ENCODE measurements at places on chromosomes 4 and X.

- no peak for DNase-seq
These were observed 23.8 kb upstream of the RAPGEF2 start for GRCh38 chr4:159079074-159079473.

GRCh38 chrX:55119271-55119670, 30.5 kb downstream of the PAGE2 start:
- no peak for DNase-seq

- no peak for DNase-seq
These were observed 613 bp downstream of the FGF13 start for GRCh38 chrX:138710866-138711341.

GRCh38 chrX:78725287-78725686, 22.2 kb upstream of the LPAR4 start:
- DNase-seq, result no peak

- DNase-seq, result no peak
These were observed 295.8 kb downstream of the MAGEB5 start for GRCh38 chrX:26511589-26512363.

DNA sequence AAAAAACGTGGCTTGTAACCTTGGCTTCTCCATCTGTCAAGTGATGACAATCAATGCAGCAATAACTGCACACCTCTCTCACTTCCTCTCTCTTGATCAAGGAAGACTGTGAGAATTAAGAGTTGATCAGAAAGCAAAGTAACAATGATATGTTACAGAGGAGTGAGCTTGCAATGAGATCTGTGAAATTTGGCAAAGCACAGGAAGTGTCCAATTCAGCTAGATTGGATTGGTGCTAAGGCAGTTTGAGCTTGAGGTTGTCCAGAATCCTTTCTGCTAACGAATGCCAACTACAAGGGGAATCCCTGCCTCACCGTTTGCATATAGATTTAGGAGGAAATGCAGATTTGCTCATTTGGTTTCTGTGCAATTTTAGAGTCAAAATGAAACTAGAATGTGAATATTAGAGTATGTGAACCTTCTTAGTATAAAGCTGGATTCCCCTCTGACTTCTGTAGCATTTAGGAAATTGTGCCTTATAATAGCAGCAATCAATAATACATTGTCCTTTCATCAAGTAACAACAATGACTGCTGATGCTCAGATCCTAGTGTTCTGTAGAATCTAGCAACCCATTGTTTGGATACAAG, 346.4 kb downstream of the PTTG2 start:
- DNase-seq, result no peak

DNA sequence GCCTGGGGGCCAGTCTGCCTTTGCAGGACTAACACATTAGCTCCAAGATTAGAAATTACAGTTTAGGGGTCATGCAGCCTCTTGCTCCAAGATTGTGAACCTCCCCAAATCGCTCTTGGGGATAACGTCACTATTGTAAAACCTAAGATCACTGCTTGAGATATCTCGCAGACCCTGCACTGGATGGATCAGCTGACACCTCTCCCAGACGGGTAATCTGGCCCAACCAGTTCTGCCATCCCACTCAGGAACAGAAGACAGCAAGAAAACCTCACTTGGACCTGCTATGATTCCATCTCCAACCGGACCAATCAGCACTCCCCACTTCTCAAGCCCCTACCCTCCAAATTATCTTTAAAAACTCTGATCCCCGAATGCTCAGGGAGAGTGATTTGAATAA, 431.2 kb downstream of the GPM6A start:
- no peak for DNase-seq

GRCh38 chr4:146095091-146095690, 80.3 kb upstream of the LSM6 start:
- DNase-seq, result peak; percentile 11

DNA sequence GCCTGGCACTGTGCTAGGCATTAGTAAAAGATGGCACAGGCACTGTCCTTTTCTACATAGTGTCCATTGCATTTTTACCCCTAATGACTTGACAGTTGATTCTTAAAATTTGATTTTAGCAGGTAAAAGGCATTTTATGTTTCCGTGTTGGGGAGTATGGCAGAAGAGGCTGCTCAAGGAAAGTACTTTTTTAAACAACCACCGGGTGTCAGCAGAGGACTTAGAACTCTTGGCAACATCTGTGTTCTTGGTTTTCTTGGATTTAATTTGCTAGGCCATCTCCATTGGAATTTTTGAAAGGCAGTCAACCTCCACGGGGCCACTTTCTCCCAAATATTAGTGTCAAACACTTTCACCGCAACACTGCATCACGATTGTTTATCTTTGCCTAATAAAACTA, 102.9 kb downstream of the TSPAN7 start:
- DNase-seq, result no peak

- no peak for DNase-seq
These were observed 16.0 kb upstream of the FGF16 start for GRCh38 chrX:77431227-77431626.

DNA sequence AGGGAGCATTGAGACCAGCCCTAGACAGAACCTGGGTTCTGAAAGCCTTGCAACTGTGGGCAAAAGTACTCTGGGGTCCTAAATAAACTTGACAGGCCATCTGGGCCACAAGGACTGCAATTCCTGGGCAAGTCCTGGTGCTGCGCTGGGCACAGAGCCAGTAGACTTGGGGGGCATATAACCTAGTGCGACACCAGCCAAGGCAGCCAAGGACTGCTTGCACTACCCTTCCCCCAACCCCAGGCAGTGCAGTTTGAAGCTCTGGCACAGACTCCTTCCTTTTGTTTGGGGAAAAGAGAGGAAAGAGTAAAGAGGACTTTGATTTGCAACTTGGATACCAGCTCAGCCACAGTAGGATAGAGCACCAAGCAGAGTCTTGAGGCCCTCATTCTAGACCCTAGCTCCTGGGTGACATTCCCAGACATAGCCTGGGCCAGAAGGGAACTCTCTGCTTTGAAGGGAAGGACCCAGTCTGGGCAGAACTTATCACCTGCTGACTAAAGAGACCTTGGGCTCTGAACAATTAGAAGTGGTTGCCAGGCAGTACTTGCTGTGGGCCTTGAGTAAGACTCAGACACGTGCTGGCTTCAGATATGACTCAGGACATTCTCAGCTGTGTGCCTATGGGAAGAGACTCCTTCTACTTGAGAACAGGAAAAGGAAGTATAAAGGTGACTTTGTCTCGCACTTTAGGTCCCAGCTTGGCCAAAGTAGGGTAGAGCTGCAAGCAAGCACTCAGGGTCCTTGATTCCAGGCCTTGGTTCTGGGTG, 522.8 kb downstream of the GLUD2 start:
- DNase-seq, result no peak

DNA sequence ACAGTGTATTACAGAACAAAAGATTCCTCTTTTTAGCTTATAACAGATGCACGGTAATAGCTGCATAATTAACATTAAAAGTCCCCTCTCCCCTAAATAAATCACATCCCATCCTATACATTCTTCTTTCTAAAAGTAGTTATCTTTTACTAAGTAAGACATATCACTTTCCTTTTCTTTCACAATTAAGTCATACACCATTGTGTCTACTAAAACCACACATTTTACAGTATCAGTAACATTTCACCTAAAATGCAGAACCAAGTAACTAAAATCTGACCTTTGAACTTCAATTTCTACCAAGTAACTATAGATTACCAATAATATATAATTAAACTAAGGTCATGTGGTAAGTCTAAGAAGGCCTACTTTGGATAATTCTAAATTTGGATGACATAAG, 14.2 kb downstream of the DHX15 start:
- DNase-seq, result no peak

GRCh38 chrX:121642415-121642814, 595.0 kb downstream of the GLUD2 start:
- DNase-seq, result no peak

GRCh38 chr4:56219447-56219846, 167.8 kb downstream of the AASDH start:
- no peak for DNase-seq

- no peak for DNase-seq
These were observed 74.6 kb downstream of the ACOX3 start for GRCh38 chr4:8365951-8366350.

- DNase-seq, result no peak
These were observed 12.8 kb upstream of the TMSB4X start for GRCh38 chrX:12962041-12962504.

DNA sequence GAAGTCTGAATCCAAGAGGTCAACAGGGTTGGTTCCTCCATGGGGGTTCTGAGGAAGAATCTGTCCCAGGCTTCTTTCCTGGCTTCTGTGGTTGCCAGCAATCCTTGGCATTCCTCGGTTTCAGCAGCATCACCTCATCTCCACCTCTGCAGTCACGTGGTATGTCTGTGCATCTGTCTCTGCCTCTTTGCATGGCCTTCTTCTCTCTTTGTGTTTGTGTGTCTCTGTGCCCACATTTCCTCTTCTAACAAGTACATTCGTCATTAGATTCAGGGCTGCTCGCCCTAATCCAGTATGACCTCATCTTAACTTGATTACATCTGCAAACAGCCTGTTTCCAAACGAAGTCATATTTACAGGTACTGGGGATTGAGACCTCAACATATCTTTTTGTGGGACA, 114.0 kb downstream of the BCOR start:
- DNase-seq, result no peak

DNA sequence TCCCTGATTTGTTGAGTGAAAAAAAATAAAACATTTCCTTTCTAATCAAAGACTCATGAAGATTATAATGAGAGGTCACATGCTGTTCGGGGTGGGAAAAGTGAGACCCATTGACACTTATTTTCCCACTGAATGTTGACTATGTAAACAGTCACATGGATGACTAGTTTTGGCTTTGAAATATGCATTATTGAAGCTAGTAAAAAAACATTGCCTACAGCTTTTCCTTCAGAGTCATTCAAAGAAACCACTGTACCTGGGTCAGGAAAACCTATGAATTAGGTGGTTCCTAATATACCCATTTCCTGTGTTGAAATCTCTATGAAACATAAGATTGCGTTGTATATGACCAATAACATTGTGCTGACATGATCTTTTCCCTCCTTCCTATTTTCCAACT, 251.2 kb downstream of the CFAP299 start:
- no peak for DNase-seq

DNA sequence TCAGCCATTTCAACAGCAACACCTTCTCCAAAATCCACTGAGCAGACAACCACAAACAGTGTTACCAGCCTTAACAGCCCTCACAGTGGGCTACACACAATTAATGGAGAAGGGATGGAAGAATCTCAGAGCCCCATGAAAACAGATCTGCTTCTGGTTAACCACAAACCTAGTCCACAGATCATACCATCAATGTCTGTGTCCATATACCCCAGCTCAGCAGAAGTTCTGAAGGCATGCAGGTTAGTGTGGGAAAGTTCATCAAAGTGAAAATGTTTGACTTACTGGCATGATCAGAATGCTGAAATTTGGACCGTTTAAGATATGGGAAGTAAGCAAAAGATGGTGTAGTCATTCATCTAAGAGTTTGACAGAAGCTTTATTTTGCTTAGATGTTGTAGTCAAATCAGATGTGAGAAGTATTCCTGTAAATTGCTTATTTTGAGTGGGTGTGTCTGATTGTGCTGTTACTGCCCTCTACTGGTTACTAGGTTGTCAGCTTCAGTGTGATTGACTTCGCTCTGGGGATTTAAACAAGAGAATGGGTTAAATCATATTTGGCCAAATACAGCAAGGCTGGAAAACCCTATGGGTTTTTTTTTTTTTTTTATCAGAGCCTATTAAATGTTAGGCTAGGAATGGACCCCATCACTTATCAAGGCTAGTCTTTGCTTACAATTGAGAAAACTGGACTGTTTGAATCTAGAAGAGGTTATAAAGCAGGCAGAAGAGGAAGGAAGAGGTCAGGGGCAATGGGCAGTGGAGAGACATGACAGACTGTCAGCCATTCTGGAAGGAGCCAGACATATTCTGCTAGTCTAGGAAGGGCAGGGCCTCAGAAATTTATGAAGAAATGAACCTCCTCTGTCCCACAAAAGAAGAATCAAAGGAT, 130.3 kb downstream of the DIPK2B start:
- DNase-seq, result no peak

GRCh38 chr4:7132249-7132648, 60.1 kb upstream of the SORCS2 start:
- DNase-seq, result no peak

DNA sequence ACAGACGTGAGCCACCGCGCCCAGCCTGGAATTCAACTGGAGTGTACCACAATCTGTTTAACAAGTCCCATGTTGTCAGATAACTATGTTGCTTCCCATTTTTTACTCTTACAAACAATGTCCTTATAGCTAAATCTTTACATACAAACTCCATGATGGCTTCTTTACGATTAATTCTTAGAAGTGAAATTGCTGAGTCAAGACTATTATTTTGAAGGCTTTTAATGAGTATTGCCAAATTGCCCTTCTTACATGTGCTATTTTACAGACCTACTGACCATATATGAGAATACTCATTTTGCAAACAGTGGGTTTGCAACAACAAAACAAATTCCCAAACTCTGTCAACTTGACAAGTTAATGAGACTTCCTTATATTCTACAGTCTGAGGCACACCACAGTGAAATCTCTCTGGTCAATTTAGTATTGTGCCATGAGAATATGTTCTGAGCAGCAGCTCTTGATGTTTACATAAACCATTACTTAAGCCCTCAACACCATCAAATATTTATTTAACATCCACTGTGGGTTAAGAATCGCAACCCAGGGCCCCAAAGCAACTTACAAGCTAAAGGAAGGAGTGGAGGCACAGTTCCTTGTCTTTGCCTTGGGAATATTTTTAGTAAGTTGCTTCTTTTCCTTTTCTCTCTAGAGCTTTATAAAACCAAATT, 128.5 kb downstream of the SPRY1 start:
- no peak for DNase-seq

- DNase-seq, result no peak
These were observed 25.2 kb downstream of the PI4K2B start for GRCh38 chr4:25258980-25259578.

DNA sequence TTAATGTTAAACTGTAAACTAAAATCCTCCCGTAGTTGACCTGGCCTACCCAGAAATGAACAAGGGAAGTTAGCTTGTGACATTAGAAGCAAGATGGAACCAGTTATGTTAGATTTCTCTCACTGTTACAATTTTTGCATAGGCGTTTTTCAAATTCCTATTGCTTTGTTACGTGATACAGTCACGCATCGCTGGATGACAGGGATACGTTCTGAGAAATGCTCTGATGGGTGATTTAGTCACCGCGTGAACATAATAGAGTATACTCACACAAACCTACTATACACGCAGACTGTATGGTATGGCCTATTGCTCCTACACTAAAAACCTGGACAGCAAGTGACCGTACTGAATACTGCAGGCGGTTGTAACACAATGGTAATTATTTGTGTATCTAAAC, 46.7 kb upstream of the PUDP start:
- no peak for DNase-seq

- DNase-seq, result no peak
These were observed 112.3 kb upstream of the SHOX start for GRCh38 chrX:518319-518718.

DNA sequence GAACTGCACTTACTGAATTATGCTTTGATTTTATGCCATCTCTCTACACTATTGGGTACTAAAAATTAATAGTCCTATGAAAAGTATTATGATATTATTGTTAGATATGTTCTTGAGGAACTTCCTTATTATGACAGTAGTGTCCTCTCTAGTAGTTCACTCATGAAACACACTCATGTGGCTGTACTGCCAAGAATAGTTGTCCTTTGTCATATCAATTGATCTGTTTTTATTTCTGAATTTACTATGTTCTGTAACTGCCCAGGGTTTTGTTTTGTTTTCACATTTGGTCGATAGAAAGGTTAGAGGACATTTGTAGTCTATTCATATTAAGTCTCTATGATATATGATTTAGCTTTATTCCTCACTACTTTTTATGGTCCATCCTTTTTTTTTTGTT, 215.2 kb downstream of the PPARGC1A start:
- DNase-seq, result no peak

- DNase-seq, result no peak
These were observed 1.2 kb upstream of the IDS start for GRCh38 chrX:149506349-149506748.
